ENCODE measurements at places on chromosomes 13 and 19.

DNA sequence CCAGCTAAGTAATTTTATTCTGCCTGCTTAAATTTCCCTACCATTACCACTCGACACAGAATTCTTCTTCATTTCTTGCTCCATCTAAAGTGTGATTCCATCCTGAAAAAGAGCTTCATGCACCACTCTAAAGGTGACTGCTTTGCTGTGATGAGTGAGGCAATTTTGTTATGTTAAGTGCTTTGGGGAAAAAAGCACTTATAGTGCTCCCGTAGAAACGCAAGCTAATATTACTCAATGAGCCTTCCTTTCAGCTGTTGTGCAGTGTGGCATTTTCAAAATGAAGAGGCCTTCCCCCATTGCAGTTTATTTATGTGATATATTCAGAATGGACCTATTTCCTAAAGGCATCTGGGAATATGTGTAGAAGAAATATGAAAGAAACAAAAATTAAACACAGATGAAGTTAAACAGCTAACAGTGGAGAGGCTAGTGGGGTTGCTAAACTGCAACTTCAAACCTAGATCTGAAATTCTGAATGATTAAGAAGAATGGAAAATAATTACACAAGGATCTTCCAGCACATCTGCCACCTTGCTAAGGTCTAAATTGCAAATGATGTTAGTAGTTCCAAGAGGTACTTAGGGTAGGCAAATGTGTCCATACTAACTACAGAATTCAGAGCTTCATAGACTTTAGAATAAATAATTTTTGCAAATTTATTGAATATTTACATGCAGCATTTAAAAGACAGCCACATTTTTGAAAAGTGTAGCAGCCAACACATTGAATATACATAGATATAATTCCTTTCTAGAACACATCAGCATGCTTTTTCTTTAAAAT lies 211.7 kb downstream of the DCT start:
- no peak for DNase-seq

- no peak for DNase-seq
Observed at GRCh38 chr13:19713186-19713965, 69.4 kb downstream of the PSPC1 start.

- no peak for DNase-seq
Observed at GRCh38 chr19:14002571-14003250, 3.4 kb downstream of the RFX1 start.

DNA sequence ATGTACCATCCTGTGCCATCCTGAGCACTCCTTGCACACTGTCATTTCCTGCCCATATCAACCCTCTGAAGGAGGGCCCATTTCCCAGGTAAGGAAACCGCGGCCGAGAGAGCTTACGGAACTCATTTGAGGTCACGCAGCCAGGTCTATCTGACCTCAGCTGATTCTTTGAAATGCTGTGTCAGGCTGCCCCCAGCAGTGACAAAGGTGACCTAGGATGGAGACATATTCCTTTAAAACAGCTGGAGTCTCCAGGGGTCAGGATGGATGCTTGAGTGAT lies 42.2 kb upstream of the VSTM2B start:
- DNase-seq = no peak

DNA sequence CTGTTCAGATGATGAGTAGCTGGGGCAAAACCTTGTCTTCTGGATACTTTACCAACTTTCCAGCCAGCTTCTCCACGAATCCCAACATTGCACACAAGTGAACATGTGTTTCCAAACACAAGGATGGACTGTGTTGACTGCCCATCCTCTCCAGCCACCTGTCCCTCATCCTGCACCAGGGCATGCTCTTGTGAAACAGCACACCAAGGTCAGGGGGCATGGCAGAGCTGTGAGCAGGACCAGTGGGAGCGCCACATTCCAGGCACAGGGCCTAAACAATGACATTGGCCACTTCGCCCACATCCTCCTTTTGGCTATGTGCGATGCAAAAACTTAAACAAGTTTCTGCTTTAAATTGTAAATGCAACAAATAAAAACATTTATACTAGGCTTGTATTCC lies 105.5 kb downstream of the IRS2 start:
- no peak for DNase-seq

GRCh38 chr13:77599351-77599750 lies 63.8 kb downstream of the SCEL start:
- DNase-seq = no peak

GRCh38 chr13:28586439-28587173 lies 72.3 kb upstream of the POMP start:
- no peak for DNase-seq

DNA sequence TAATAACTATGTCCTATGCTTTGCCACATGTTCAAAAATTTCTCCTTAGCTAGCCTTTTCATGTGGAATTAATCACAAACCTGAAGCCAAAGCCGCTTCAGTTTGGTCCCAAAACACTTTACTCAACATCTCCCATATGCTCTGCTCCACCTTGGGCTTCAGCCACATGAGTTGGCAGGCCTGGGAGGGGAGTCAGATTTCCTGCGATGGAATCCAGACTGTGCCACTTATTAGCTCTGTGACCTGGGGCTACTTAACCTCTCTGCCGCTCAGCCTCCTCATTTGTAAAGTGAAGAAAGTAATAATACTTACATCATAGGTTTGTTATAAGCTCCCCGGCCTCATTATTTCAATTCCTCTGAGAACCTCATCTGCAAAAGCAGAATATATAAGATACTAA lies 272.0 kb downstream of the LMO7 start:
- DNase-seq = no peak

DNA sequence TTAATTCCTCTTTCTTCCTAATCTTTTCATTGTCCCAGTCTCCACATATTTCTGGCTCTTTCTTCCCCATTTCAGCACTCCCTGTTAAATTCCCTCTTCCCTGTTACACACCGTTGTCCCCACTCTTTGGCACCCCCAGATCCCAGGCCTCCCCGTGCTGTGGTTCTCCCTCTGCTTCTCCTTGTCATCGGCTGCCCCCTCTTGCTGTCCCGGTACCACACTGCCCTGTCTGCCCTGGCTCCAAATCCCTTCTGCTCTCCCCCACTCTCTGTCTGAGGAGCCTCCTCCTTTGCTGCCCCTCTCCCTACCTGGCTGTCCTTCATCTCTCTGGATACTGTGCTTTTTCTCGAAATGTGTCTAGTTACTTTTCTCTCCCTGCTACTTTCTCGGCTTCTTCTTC lies 983 bp downstream of the ZNF415 start:
- DNase-seq = peak; percentile 50

DNA sequence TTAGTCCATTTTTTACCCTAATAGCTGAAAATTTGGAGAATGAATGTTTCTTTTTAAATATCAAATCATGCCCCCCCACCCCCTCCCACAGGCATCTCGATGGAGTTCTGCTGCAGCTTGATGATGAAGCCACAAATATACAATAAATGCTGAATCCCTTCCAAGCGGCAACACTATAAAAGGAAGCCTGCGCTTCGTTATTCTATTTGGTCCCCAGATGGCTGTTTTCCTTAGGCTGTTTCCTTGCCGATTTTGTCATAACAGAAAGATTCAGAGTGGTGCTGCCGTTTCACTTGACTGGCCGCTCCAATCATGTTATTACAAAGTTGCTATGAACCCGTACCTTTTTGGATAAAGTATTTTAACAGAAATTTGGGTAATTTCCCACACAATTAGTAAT lies 79.5 kb downstream of the MYO16 start:
- DNase-seq = no peak

DNA sequence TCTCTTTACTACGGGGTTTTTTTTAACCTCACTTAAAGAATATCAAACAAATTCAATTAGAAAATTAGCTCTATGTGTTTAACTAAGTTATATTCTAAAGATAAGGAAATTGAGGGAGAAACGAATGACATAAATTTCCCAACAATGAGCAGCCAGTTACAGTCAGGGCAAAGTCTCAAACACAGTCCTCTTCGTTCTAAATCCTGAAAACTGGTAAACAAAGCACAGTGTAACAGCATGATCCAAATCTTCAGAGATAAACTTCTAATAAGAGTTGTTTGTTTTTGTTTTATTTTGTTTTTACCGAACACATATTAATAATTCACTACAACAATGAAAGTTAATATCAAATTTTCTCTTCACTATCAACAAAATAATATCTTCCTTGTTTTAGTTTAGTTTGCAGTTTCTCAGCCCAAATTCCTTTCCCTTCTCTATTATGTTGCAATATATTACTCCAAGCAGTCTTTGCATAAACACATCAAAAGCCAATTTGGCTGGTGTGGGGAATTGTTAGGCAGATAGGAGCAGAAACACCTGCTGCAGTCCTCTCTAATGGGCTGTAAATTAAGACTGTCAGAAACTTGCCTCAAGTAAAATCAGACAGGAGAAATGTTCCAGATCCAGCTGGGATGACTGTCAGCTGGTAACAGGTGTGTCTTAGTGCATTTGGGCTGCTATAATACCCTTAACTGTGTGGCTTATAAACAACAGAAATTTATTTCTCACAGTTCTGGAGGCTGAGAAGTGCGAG lies 106.5 kb upstream of the SGCG start:
- DNase-seq = no peak

- DNase-seq = no peak
Observed at GRCh38 chr19:5674714-5675113, 5.6 kb downstream of the MICOS13 start.

DNA sequence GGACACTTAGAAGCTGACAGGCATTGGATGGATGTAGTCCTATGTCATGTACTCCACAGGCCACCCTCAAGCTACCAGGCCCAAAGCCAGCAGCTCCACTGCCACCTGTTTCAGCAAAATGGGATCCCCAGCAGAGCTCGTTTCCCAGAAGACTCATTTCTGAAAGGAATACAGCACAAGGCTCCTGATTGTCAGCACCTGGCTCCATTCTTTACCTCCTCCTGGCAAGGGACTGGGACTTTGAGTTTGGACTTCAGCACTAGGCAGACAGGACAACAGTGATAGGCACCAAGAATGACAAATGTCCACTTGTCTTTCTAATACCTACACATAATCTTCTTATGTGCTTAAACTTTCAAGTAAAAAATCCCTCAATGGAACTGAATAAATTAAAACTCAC lies 150.4 kb upstream of the RXFP2 start:
- no peak for DNase-seq

DNA sequence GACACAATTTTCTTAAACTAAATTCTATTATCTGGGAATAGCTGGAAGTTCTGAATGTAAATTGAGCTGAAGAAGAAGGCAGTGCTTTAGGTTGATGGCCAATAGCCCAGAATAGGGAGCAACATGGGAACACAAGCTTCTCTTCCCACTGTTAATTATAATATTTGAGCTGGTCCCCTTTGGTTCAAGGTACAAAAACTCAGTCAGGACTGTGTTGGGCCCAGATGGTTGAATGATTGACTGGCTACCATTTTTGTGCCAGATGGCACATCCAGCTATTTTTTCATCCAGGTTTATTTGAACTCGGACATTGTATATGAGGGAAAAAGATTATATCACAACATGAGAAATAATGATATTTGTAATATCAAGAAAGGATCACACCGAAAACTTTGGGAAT lies 458.9 kb downstream of the SLITRK1 start:
- DNase-seq = no peak

DNA sequence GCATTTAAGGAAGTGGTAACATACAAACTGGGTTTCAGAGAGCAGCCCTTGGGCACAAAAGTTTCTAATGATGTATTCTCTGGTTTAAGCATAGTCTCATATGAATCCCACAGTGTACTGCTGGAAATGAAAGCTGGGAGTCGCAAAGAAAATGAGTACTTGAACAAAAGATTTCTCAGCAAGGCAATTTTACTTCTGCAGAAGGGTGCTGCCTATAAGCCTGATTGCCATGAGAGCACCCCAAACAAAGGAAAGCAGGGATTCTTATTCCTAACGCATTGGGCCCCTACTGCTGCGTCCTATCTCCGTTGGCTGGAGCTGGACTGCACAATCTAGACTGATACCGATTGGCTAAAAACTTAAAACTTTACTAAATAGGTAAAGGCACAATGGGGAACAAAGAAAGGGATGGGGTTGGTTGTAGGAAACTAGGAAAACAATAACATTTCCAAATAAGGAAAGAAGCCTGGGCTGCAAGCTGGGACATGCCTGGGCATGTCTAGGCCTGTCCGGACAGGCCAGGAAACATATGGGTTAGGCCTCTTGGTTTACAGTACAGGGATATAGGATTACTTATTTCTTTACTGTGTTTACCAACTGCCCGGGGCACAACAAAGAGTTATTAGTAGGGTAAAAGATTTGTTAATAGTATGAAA lies 27.4 kb upstream of the VN1R4 start:
- DNase-seq = no peak

- DNase-seq = no peak
Observed at GRCh38 chr19:33677745-33678426, 56.1 kb downstream of the CHST8 start.

- DNase-seq = peak; percentile 86
Observed at GRCh38 chr19:12669270-12670158, 2.9 kb downstream of the WDR83 start.

- no peak for DNase-seq
Observed at GRCh38 chr19:28292822-28293500, 920.0 kb downstream of the UQCRFS1 start.

GRCh38 chr19:4059891-4060620 lies 6.6 kb downstream of the ZBTB7A start:
- DNase-seq = no peak

DNA sequence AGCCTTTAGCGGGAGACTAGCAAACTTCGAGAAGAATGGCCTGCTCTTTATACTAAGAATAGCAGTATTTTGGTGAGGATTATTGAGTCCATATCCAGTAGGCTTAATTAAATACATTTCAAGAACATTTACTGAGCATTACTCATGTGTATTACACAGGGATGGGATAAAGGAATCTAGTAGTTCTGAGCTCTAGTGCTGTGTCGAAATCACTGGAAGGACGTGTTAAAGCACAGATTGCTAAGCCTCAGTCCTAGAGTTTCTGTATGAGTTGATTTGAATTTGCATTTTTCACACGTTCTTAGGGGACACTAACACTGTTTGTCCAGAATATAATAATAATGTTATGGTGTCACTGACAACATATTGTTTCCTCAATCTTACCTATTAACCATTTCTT lies 9.0 kb downstream of the ZNF302 start:
- DNase-seq = no peak

DNA sequence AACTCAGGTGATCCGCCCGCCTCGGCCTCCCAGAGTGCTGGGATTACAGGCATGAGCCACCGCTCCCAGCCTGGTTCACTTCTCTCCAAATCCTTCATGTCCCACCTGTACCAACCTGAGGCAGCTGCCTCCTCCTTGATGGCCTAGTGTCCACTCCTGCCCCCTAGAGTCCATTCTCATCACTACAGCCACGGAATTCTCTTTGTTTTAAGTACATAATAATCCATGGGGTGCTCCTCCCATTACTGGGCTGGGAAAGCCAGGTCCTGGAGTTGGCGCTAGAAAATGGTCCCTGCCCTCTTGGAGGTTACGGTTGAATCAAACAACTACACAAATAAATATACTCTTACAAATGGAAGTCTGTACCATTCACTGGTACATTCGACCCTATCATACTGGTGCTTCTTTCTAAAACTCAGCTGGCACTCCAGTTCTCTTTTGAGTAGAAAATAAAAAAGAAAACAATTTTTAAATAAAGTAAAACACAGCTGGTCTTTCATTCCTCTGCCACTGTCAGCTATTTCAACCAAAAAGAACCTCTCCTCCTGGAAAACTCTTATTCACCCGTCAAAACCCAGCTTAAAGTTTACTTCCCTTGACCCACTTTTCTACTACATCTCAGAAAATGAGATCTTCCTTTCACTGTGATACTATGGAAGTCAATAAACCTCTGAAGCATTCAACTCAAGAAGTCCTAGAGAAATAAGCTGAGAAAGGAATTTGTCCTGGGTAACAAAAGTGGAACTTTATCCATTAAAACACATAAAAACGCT lies 22.4 kb upstream of the ARHGEF18 start:
- DNase-seq = no peak

Data from globus pallidus (tissue), 1 donor.